ENCODE measurements at places on chromosomes 11 and 22. TPM values are rescaled to one million over a fixed set of nuclear protein-coding genes. Genes with fewer than 3 reads are reported as not detected.

C11orf16 gene
- total RNA-seq = not detected

CST6 gene
- 4.2 TPM for total RNA-seq

DNA sequence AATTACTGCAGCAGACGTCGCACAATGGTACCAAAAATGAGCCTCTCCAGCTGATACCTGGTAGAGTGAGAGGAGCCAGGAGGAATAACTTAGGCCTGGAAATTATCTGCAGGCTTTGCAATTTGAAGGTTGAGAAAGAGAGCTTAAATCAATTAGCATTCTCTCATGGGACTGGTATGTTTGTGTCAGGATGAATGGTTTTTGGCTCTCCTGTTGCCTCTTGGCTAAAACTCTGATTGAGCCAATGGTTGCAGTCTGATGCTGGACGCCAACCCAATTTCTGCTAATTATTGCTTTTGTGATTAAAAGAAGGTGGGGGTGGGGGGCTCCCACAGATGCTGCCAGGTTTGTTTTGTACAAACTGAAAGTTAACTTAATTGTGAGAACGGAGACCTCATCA is 12.5 kb upstream of the NELL1 start:
- no peaks in the 10 kb centered on the region for H3K27me3 ChIP-seq
- DNase-seq = no peak
- H3K27ac ChIP-seq = no peak overlapping the region
- peaks cover 15% of the 10 kb centered on the region for H3K4me1 ChIP-seq
- no peak overlapping the region for H3K4me3 ChIP-seq
- no peaks in the 10 kb centered on the region for H3K36me3 ChIP-seq

DNA sequence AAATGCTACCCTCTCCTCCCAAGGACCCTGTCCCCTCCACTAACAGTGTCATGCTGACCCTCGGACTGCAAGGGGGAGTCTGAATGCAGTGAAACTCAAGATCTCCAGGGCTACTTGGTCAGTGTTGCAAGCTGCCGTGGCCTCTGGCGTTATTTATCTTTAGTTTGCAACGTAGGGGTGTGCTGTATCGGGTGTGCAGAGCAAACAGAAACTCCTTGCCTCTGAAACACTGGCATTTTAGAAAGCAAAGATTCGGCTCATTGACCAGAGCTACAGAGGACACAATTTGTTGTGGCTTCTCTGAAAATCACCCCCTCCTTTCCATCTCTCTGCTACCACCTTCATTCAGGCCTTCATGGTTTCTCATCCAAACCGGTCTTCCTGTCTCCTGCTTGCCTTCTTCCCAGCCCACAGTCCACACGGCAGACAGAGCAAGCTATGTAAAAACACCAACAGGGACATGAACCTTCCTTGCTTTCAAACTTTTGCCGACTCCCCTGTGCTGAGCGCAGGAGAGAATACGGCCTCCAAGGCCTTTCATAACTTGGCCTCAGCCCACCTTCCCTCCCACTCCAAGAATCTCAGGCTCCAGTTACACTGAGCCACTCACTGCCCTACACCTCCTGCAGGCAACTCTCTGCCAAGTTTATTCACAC is 14.9 kb downstream of the FZD4 start:
- DNase-seq = peak; percentile 40
- H3K27me3 ChIP-seq = no peaks in the 10 kb centered on the region
- no peaks in the 10 kb centered on the region for H3K36me3 ChIP-seq
- no peak overlapping the region for H3K4me3 ChIP-seq
- H3K27ac ChIP-seq = peak overlapping the region; percentile 63
- peaks cover 23% of the 10 kb centered on the region for H3K4me1 ChIP-seq

DNA sequence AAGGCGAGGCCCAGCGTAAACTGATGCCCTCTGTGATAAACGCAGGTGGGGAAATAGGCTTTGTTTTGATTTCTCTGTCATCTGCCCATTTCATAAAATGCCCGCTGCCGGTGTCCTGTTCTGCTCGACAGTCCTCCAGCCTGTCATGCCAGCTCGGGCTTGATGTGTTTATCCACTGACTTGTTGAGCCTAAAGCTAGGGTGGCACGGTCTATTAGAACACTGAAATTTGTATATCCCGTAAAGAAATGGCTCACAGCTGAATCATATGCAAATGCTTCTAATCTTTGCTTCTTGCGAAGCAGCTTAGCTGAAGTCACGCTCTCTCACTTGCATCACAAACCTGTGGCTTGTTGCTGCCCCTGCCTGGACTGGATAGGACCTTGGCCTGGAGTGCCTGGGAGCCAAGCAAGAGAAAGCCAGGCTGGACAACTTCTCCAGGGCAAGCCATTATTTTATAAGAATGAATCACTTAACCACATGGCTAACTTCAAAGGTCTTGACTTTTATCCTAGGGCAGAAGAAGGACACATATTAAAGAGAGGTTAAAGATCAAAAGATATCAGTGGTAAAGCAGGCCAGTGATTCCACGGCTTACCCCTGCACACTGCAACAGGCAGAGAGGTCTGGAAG is 33.1 kb downstream of the EHF start:
- H3K27ac ChIP-seq = no peak overlapping the region
- H3K4me1 ChIP-seq = peaks cover 43% of the 10 kb centered on the region
- H3K27me3 ChIP-seq = no peaks in the 10 kb centered on the region
- no peaks in the 10 kb centered on the region for H3K36me3 ChIP-seq

DNA sequence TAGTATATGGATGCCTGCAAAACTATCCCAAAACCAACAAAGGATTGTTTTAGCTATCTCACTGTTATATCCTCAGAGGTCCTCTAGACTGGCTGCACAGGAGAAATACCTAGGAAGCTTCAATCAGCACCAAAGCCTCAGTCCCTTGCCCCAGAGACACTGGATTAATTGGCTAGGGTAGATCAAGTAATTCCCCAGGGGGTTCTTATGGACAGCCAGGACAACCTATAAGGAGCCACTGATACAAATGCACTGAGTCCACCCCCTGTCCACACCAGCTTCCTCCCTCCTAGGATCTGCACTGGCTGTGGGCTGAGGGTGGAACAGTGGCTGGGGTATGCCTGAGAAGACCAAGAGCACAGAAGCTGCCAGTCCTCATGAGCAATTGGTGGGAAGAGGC is 16.3 kb downstream of the ADORA2A start:
- H3K36me3 ChIP-seq = no peaks in the 10 kb centered on the region
- no peak overlapping the region for H3K4me3 ChIP-seq
- no peak overlapping the region for H3K27ac ChIP-seq
- DNase-seq = no peak
- no peaks in the 10 kb centered on the region for H3K4me1 ChIP-seq

HORMAD2 gene
- total RNA-seq = not detected

DNA sequence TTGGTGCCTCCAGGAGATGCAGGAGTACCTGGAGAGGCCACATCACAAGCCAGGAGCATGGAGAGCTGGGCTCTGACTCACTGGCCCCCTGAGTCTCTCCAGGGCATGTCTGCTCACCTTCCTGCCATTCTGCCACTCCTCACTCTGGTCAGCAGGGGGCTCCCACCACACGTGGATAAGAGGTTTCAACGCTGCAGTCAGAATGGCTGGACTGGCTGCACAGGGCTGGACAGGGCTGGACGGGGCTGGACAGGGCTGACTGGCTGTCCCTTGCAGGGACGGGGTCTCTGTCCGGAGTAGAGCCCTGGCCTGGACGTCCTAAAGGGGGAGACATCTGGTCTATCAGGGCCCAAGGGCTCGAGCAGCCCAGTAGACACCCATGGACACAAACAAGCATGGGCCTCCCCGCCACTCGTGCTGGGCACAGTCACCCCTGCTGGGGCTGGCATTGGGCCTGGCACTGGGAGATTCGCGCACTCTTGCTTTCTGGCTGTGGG is 34.6 kb downstream of the CYTH4 start:
- peak; percentile 87 for DNase-seq
- no peaks in the 10 kb centered on the region for H3K36me3 ChIP-seq
- no peaks in the 10 kb centered on the region for H3K27me3 ChIP-seq

Data from GM23338 (cell line).